ENCODE measurements at places on chromosomes 4 and X.
A peak's percentile ranks its signal among the peaks of the same experiment; 100 is the strongest.

DNA sequence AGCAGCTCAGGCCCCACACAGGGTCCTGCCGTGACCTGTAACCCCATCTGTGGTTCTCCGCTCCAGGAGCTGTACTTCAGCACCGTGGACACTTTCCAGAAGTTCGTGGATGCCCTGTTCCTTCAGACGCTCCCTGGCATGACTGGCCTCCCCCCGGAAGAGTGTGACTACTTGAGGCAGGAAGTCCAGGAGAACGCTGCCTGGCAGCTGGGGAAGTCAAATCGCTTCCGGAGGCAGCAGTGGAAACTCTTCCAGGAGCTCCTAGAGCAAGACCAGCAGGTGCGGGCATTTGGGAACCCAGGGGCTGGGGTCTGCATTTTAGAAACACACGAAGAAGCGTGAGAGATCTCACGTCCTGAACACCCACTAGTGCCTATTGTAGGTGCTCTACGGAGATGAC is 72.5 kb downstream of the EVC start:
- DNase-seq, result no peak

- peak; percentile 70 for DNase-seq
Observed at GRCh38 chrX:71098302-71098701, 2.7 kb downstream of the FOXO4 start.

GRCh38 chrX:7216981-7217587 is 69.1 kb upstream of the PUDP start:
- no peak for DNase-seq

DNA sequence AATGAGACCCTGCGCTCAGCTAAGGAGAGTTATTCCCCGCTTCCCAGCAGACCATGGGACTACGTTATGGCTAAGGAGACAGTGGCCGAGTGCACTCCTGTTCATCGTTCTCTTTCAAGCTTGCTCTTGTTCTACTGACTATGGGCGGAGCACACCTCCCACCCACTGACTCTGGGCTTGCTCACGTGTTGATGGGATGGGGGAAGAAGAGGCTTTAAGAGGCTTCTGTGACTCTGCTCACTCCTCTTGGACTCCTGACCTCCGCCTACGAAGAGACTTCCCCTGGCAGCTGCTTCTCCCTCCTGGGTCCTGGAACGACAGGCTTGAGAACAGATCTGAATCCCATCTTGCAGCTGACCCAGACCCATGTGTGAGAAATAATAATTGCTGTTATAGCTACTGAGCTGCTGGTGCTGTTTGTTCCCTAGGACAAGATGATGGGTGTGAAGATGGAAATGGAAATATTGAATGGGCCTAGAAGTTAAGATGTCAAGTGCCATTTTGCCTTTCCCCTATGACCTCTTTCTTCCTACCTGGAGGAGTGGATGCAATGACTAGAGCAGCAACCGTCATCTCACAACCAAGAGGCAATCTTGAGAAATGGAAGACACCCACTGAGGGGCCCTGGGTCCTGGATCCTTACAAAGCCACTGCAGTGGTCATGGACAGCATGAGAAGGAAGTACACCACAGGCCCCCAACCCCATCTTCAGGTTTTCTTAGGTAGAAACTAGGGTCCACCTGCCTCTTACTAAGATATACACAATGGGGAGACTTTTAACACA is 38.7 kb upstream of the IRAK1 start:
- no peak for DNase-seq

DNA sequence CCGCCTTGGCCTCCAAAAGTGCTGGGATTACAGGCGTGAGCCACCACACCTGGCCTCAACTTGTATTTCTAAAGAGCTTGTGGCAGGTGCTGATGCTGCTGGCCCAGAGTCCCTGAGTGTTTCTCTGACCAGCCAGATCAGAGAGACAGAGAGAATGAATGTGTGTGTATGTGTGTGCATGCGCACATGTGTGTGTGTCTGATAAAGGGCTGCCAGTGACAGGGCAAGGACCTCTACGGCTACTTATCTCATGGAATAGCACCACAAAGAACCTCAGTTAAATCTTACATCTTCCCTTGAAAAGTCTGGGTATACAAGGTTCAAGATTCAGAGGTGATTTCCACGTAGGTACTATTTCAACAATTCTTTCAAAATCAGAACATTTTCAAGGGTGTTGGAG is 86.0 kb downstream of the SCD5 start:
- no peak for DNase-seq

DNA sequence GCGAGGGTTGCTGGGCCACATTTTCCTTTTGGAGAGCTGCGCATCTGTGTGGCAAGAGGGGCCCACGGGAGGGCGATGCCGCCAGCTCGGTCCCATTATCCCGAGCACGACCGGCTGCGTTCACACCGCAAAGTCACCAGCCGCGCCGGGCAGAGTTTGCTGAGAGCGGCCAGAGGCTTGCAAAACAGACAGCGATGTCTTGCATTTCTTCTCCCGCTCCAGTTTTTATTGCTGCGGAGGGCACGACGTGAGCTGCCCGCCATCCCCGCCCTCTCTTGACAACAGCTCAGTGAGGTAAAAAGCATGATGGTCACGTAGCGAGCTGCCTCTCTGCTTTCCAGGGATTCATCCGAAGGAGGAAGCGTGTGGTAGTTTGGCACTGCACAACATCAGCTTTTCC is 102.1 kb upstream of the TENM3 start:
- DNase-seq, result no peak

GRCh38 chrX:72045141-72045540 is 86.6 kb downstream of the RTL5 start:
- no peak for DNase-seq

GRCh38 chr4:884896-885295 is 47.2 kb downstream of the GAK start:
- DNase-seq, result no peak

- no peak for DNase-seq
Observed at GRCh38 chr4:26713563-26714151, 129.8 kb downstream of the TBC1D19 start.

DNA sequence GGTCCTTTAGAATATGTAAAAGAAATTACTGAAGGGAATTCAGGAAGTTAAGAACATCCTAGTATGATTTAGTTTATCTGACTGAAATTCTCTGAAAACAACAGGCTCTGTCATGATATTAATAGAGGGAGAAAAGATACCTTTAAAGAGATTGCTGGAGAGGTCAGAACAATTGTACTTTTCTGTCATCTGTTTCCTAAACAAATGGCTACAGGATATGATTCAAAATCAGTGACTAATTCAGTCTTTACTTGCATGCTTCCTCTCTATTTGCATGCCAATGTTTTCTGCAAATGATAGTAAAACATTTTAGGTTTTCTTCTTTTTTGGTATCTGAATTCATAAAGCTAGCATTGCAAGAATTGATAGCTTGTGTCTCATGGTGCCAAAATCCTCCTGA is 616.7 kb upstream of the PCDH7 start:
- DNase-seq, result no peak

DNA sequence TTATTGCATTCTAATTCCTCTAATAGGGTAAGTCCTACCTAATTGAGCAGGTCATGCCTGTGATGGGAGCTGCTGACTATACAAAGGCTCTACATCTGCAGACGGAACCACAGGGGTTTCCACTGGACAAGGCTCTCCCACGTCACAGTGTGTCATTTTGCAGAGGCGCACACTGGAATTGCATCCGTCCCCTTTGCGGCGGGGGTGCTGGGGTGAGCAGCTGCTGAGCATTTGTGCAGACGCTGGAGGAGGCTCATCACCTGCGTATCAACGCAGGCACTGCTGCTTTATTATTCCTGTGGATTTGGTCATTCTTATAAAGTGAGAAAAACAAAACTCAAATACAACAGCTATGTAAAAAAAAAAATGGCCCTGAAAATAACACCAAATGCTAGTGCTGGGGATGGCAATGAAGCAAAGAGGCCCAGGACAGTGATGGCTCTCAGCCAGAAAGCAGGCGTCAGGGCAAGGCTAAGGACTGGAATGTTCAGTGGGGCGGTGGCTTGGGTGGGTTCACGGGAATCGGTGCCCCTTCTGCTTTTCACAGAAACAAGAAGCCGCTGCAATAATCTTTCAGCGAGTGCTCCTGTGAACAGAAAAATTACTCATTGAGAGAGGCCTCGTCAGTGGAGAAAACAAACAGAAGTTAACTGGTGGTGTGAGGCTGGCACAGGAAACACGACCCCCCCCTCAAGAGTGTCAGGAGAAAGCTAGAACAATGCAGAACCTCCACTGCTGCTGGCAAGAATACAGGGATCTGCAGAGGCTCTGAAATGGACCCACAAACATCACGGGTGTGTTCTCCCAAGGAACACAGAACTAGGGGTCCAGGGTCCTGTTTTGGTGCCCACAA is 67.8 kb downstream of the GATB start:
- no peak for DNase-seq

DNA sequence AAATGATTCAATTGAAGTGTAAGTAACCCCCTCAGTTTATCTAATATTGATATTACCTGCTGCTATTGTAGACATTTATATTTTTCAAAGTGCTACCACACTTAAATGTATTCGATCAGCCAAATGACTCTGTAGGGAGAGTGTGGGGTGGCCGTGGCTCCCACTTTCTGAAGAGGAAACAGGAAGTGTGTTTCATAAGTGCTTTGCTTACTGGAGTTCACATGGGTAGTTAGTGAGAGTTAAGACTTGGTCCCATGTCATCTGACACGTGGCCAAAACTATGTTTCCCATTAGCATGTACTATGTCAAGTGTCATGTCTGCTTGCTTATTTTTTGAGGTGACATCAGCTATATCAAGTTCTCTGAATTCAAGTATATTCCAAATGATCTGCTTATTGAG is 308.1 kb upstream of the GATB start:
- no peak for DNase-seq

DNA sequence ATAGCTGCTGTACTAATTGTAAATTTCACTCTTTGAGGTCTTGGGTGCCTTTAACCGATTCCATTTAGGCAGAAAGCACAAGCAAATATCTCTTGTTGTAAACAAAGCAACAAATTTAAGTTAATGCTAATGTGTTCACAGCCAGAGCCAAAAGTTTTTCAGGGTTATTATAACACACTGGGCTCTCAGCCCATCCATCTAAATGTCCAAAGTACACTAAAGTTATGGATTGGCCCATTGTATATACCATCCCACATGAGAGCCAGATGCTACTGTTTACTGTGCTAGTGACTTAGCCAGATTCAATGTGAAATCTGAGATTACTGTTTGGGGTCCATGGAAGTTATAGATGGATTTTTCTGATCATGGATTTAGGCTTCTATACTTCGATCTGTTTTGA is 186.7 kb downstream of the LARP7 start:
- no peak for DNase-seq

DNA sequence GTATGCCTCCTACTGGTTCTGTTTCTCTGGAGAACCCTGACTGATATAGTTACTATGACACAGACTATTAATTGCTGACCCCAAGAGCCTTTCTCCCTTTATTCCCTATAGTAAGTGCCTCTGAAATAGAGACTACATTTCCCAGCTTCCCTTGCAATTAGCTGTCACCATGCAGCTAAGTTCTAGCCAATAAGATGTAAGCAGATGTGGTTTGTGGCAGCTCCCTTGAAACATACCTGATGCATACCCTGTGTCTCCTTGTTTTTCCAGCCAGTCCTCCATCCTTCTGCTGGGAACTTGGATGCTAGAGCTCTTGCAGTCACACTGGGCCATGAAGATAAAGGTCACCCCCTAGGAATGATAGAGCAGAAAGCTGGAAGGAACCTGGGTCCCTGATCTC is 9.7 kb upstream of the TMEM165 start:
- no peak for DNase-seq

All from stimulated activated CD4-positive, alpha-beta T cell treated with anti-CD3 and anti-CD28 coated beads, Interleukin-2, amount 100 ng/mL, for 4 hours (primary cell).